ENCODE measurements at places on chromosomes 16 and 17. TPM values are rescaled to one million over a fixed set of nuclear protein-coding genes. Genes with fewer than 3 reads are reported as not detected.

- DNase-seq, result no peak
Measured at GRCh38 chr16:25627641-25628040, 64.1 kb upstream of the HS3ST4 start.

- DNase-seq, result no peak
Measured at GRCh38 chr16:68961778-68962402, 118.6 kb downstream of the TANGO6 start.

DNA sequence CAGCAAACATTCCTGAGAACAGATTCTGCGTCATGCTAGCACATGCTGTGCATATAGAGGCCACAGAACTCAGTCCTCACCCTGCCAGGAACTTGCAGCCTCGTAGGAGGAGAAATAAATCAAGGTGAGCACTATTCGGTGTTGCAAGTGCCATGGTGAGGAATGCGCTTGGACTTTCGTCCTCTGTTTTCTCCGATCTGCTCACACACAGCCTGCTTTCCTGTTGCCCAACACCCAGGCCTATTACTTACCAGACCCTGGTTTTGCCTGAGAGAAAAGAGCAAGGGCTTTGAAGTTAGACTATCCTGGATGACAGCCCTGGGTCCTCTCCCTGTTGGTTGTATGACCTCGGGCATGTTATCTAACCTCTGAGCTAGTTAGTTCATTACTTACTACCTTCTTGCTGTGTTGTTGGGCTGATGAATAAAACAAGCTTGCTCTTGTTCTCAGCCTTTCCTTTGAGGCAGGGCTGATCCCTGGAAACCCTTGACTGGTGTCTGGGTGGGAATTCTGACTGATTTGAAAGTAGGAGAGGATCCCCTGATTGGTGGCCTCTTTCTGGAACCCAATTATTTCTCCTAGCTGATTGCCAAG, 2.9 kb downstream of the ACSF2 start:
- no peak for DNase-seq

DNA sequence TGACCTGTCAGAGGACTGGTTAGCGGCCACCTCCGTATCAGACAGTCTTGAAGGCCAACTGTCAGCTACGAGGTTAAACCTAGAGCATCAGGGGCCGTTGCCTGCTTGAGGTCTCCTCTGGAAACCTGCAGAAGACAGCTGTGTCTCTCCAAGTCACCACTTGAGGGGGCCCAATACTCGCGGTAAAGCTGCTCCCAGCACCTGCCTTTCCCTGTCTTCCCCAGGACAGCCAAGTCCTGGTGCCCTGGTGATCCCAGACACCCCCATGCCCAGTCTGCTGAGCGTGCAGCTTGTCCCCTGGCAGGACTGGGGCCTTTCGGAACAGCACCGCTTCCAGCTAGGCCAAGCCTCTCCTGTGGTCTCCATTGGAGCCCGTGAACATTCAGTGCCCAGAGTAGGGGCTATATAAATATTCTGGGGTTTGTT, 80.1 kb downstream of the DNAH17 start:
- DNase-seq, result peak; percentile 77

The ACSM2A gene
- total RNA-seq, result not detected

The TP53TG3D gene
- not detected for total RNA-seq

DNA sequence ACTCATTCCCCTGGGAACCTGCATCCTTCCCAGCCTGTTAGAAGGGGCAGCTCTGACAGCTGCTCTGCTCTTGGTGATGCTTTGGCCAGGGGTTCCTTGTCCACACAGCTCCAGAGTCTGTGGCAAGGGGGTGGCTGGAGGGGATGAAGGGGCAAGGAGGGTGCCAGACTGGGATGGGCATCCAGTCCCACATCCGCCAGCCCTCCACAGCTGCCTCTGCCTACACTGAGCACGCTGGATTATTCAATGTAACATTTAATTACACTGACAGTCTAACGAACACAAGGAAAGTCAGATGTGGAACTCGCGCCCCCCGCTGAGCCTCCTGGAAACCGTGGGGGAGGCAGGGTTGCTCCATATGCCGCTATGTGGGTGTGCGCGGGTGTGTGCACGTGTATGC, 101.1 kb downstream of the C16orf78 start:
- no peak for DNase-seq

- DNase-seq, result no peak
Measured at GRCh38 chr16:16780588-16780987, 401.6 kb downstream of the NPIPA7 start.

The KRT25 gene
- not detected for total RNA-seq

The MEIOC gene
- total RNA-seq, result 0.11 TPM

The BAHCC1 gene
- 34.9 TPM for total RNA-seq

The SLC16A5 gene
- 49.5 TPM for total RNA-seq

DNA sequence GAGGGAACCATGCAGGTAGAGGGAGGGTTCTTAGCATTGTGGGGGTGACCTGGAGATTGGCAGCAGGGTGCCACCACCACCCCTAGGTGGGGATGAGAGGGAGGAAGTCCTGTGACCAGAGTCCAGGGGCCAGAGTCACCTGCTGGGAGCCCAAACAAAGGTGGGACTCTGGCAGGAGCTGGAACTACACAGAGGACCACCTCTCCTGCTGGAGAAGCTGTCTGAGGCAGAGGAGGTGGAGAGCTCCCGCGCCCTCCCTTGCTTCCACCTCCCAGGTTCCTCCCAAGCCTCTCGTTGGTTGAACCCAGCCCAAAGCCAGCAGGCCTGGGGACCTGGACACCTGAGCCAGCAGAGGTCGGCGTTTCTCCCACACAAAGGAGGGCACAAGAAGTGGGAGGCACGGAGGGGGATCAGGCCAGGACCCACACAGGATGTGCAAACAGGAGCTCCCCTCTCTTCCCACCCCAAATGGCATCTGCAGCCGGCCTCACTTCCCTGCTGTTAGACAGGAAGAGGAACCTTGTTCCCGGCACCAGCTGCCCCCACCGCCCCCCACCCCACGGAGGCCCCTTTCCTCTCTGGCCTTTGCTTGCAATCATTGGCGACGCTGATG, 154.6 kb downstream of the SEC14L1 start:
- DNase-seq, result no peak

The DRC3 gene
- 3.2 TPM for total RNA-seq

GRCh38 chr16:4868535-4868934, 21.3 kb downstream of the UBN1 start:
- DNase-seq, result no peak

DNA sequence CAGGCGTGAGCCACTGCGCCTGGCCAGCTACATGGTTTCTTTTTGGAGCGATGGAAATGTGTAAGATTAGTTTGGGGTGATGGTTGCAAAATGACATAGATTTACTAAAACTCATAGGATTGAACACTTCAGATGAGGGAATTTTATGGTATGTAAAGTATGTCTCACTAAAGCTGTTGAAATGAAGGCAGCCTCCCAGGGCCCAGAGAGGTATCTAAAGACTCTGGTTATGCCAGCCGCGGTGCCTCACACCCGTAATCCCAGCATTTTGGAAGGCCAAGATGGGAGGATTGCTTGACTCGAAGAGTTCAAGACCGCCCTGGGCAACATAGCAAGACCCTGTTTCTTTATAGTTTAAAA, 254.9 kb downstream of the PARN start:
- DNase-seq, result no peak

DNA sequence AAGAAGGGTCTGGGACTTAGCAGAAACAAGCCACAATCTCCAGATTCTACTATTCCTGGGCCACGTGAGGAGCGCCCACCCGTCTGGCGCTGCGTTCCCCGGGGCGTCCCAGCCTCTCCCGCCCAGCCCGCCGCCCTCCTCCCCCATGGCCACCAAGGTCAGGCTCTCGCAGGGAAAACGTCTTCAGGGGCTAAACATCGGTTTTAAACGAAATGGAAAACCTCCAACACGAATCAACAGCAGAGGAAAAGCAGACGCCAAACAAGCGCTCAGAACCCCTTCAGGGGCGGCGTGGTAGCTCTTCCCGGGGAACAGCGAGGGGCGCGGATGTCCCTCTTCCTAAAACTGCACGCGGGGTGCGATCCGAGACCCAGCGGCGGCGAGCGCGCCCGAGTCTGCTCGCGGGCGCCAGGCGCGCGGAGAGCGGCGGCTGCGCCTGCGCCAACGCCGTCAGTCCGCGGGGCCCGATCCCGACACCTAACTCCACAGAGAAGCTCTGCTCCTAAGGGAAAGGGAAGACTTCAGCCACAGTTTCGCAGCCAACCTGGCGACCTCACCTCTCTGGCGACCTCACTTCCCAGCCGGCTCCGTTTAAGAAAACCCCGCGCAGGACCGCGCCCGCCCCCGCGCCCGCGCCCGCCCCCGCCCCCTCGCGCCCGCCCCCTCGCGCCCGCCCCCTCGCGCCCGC, 505 bp upstream of the COG1 start:
- peak; percentile 77 for DNase-seq

The MT1M gene
- total RNA-seq, result not detected

The SLC16A13 gene
- total RNA-seq, result 10.4 TPM

The MFAP4 gene
- 213 TPM for total RNA-seq

DNA sequence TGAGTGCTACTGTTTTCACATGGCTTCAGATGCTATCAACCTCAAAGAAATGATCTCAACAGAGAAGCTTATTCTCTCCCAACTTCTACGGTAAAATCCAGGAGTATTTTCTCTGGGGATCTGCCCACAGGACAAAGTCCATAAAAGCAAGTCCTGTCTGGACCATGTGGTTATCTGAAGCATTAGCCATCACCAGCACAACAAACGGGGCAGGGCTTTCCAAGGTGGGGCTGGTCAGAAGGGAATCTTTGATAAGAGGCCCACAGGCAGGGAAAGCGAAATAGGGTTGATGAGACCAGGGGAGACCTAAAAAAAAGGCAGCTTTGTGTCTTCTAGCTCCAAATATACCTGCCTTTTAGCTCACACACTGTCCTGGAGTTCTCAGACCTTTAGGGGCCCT, 38.7 kb upstream of the CACNG3 start:
- no peak for DNase-seq

The TOX3 gene
- 7.0 TPM for total RNA-seq

DNA sequence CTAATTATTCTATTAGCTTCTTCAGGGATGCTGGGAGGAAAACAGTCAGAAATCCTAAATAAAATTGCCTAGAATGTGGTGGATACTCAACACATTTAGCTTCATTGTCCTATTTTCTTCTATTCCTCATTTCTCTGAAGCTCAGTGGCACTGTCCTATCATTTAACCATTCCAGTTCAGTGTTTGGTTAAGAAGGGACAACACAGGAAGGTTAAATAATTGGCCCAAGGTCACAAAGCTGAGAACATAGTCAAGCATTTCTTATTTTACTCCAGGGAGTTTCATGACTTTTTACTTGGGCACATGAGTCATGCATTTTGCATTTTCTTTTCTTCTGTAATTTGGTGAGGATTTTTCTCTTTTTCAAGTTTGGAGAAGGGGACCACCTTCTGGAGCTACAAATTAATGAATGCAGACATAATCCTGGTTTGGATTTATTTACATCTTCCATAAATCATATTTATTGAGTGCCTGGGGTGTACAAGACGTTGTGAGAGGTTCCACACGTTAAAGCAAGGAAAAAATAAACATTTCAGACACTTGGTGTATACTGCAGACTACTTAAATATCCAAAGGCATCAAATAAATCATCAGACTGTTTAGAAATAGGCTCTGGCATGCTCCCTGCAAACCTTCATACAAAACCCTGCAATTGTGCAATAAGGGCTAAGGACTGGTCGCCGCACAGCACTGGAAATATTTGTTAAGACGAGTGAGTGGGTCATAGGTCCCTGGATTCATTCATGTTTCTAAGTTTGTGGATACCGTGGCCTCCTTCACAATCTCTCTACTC, 263.9 kb downstream of the MAF start:
- no peak for DNase-seq

Data from mesothelial cell of epicardium (in vitro differentiated cells).